NB4 (cell line): ENCODE measurements at places on chromosomes 1 and 21.

DNA sequence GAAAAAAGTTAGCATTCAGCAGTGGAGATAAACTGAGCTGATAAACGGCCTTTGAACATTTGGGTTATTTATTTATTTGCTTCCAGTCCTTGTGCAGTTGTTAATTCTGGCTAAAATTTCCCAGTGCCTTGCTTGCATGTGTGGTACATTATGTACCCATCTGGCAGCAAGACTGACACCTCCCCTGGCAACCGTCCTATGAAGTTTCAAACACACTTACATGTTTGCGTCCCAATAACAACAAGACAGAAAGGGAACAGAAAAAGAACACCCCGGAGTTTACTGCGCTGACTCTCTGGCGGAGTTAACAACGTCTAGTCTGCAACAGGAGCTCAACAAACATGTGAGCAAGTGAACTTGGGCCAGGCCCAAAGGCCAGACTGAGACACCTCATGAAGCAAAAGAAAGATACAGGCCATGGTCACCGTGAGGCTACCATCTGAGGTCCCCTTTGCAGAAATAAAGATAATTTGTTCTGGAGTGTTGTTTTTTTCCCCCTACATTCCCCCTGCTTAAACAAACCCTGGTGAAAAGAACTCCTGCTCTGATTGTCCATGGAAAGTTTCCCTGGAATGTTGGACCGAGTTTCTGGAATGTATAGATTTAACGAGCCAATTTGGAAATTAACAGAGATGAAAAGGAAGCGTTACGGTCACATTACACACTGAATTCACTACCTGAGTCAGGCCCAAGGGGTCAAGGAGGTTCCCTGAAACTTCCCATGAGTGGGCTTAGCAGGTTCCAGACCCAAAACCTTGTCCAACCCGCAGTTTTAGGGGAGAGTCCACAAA, 33.4 kb downstream of the TRABD2B start:
- DNase-seq: no peak

DNA sequence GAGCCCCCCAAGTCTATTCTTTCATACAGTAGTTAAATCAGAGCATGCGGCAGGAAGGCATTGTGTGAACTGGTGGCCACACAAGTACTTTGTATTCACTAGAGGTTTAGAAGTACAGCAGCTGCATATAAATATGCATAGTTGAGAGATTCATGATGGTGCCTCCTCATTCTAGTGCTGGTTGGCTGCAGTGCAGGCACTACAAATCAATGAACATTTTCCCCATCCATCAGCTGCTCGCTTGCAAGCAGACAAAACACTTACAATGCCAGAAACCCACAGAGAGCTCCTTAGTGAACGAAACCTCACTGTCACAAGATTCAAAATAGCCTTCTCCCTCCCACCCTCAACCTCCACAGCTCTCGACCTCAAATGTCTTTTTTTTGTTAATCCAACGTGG, 726.2 kb downstream of the USP25 start:
- DNase-seq: no peak

DNA sequence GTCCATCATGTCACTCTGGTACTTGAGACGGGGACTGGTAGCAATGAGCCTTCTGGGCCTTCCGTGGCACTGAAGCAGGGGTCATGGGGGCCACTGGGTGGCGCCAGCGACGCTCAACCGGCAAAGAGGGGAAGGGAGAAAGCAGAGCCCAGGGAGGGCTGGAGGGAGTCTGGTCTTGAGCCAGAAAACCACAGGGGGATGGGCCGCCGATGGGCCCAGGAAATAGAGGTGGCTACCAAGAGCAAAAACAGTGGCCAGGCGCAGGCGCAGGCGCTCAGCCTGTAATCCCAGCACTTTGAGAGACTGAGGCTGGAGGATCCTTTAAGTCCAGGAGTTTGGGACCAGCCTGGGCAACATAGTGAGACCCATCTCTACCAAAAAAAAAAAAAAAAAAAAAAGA, 21.8 kb downstream of the EXOC8 start:
- DNase-seq: peak; percentile 65

DNA sequence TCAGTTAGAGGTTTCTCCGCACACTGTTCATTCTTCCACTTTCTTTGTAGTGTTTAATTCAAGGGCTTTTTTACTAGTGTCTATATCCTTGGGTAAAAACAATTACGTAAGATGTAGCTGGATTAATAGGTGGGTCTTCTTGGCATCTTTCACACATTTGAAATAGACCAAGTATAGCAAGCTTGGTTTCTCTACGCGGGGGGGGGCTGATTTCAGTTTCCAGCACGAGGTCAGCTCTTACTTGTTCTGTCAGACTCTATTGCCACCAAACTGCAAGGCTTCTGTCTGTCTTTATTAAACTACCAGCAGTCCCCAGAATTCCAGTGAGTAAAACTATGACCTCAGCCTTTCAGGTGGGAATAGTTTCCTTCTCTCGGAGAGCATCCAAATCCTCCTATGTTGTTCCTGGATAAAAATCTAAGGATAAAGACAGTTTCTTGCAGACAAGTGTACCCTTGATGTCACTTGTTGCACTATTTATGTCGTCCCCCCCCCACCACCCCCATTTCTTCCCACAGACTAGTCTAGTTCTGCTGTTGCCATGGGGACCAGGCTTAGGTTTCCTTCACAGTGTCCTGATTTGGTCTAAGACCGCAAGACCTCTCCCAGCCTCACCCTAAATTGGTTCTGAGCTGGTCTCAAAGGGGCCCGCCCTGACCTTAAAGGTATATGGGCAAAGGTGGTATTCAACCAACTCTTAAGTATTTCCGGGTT, 17.0 kb downstream of the SPATA46 start:
- no peak for DNase-seq

DNA sequence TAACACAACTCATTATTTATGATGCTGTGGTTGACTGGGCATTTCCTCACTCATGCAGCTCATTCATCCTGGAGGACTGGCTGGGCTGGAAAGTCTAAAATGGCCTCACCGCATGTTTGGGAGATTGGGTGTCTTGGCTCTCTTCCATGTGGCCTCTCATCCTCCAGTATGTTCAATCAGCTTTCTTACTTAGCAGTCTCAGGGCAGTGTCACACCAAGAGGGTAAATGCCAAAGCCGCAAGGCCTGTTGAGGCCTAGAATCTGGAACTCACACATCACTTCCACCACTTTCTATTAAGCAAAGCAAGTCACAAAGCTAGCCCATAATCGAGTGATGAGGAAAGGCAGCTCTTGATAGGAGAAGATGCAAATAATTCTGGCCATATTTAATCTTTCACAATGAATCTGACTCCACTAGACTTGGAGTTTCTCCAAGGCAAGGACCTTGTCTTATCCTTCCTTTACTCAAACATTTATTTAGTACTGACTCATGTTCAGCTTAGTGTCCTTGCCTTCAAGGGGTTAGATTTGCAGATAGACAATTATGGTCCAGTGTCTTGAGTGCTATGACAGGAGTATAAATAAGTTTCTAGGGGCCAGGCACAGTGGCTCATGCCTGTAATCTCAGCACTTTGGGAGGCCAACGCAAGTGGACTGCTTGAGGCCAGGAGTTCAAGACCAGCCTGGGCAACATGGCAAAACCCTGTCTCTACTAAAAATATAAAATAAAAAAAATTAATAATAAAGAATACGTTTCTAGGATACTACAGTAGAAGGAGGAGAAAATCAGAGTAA, 45.1 kb downstream of the TMEM53 start:
- no peak for DNase-seq

DNA sequence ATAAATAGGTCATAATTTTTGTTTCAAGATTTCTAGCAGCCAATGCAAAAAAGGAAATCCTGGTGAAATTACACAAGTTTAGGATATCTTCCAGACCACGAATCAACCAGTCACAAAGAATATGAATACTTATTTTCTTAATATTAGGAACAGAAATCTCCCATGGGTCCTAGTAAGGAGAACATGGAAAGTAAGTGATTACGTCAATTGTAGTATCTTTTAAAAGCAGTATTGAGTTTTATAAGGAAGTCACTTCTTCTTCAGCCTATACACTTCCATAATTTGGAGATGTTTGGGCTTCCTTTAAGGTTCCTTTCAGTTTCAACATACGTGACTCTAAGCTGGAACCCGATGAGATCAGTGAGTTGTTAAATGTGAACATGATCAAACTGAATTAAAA, 534.5 kb downstream of the USP25 start:
- no peak for DNase-seq

DNA sequence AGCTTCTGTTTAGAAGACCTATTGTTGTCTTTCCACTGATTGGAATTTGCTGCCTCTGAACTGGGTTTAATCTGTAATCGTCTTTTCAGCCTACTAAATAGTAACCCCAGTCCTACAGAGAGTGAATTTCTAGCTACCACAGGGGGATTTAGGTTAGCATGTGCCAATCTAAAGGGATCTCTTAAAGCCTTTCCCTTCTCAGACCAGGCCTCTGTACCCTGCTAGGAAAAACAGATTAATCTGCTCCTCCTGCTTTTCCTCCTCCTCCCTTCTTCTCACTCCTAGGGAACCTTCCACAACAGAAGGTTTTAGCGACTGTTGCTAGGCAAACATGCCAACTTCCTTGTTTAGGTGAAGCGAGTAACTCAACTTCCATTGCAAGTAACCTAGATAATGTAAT, 1.3 kb upstream of the RC3H1 start:
- peak; percentile 65 for DNase-seq

DNA sequence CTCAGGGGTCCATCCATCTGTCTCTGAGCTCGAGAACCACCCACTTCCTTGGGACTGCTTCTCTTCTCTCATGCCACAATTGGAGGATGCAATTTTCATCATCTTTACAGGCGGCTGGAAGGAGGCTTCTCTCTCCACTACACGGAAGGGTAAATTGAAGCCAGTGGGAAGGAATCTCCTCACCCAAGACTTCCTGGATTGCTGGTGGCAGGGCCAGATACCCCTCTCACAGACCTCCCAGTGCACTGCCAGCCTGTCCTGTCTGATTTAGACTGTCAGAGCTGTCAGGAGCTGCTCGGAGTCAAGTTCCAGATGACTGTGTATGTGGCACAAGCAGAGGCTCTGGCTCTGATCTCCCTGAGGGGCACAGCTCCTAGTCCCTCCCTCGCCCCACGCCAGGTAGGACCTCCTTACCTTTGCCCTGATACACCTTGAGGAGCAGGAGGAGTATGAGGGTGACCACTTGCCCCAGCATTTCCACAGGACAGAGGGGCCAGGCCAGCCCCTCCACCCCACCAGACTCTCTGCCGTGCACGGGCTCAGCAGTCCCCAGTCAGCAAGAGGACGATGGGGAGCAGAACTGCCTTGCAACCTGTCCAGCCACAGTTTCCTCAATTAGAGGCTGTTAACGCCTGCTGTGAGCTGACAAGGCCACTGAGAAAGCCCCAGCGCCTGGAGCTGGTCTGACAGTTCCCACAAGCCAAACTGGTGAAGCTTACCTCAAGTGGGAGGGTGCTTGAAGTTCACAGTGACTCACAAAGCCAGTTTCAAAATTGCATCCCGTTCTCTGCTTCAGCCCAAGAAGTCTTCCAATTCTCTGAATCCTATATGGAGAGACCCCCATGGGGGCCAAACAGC, at the start of gene CD244:
Gene CD244, minus strand, starts transcription at position 685 of the 858 bp plus-strand sequence. Its CDS starts 210 bp downstream, at position 475.
- peak; percentile 98 for DNase-seq

GRCh38 chr1:186183219-186183618, 191.8 kb downstream of the TPR start:
- DNase-seq: no peak

- DNase-seq: peak; percentile 31
Observed at GRCh38 chr1:55005351-55006140, 6.8 kb downstream of the BSND start.

GRCh38 chr1:217522277-217522676, 108.6 kb downstream of the GPATCH2 start:
- no peak for DNase-seq

DNA sequence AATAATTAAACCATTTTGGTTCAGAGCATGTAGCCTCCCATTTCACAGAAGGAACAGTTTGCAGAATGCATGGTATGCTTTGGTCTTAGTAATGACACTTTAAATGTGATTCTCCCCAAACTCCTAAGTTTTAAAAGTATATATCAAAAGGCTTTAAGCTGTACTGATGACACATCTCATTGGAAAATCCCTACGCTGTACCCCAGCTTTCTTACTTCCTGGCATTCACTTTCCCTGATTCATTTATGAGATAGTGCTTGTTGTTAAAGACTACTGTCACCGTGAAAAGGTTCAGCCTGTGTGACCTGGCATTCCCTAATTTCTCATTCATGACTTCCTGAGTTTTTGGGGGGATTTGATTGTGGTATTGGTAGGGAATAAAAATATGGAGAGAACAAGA, 53.4 kb downstream of the MPZL1 start:
- DNase-seq: no peak

GRCh38 chr1:93500275-93500674, 52.4 kb downstream of the FNBP1L start:
- no peak for DNase-seq

- DNase-seq: no peak
Observed at GRCh38 chr1:164693564-164694359, 134.8 kb downstream of the PBX1 start.

- no peak for DNase-seq
Observed at GRCh38 chr1:223331301-223331700, 32.7 kb downstream of the SUSD4 start.

DNA sequence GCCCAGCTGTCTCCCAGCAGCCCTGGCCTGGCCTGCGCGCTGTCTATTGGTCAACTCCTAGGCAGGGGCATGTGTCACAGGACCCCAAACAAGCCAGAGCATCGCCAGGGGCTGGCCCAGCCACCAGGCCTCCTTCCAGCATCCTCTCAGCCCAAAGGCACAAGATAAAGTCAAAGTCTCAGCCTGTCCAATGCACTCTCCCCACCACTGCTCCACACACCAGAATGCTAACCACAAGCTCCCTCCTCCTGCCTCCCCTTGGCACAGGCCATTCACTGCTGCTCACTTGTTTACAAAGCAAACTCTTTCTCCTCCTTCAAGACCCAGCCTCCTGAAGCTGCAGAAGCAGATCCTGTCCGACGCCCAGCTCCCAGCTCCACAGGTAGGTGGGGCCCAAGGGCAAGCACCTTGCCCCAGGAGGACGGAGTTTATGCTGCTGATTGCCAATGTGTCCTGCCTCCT, 133.4 kb downstream of the DMRTB1 start:
- DNase-seq: no peak

DNA sequence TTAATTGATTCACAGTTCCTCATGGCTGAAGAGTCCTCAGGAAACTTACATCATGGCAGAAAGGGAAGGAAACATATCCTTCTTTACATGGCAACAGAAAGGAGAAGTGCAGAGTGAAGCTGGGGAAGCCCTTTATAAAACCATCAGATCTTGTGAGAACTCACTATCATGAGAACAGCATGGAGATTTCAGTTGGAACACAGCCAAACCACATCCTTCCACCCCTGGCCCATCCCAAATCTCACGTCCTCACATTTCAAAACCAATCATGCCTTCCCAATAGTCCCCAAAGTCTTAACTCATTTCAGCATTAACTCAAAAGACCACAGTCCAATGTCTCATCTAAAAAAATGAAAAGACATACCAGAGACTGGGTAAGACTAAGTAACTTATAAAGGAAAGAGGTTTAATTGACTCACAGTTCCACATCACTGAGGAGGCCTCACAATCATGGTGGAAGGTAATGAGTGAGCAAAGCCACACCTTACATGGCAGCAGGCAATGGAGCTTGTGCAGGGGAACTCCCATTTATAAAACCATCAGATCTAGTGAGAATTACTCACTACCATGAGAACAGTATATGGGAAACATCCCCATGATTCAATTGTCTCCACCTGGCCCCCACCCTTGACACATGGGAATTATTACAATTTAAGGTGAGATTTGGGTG, 105.2 kb downstream of the MRPL39 start:
- peak; percentile 35 for DNase-seq

- DNase-seq: no peak
Observed at GRCh38 chr1:66578841-66579240, 44.9 kb downstream of the SGIP1 start.
